Muscle of arm (tissue), 14 donors: ENCODE measurements at places on chromosomes 4 and X.

DNA sequence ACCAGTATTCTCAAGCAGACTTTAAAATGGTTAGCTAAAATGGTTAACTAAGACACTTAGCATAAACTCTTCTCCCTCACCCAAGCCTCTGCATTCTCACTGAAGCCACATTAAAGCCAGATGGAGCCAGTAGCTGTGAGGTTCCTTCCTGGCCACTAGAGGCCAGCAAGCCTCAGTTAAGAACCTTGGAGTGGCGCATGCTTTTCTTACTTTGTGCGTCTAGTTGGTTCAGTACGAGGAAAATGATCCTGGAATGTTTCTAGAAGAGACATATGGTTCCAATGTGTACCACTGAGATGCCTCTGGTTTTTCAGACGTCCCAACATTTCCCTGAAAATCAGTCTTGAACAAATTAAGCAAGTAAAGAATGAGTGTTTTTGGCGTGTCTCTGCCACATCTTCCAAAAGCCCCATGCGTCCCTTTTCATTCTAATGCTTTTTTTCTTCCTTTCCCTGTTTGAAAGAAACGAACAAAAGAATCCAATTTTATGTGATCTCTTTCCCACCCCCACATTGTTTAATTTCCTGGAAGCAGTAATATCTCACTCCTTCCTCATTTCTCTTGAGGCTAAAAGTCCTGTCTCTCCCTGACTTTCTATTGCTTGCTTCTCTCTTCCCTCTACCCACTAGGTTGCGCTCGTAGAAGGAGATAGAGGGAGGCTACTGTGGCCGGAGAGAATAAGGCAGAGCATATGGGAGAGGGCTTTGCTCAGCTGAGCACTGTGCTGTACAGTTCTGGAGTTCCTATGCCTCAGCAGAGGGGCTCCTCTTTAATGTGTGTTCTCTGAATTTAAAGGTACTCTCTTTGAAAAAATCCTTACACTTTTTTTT lies 82.9 kb upstream of the TAB3 start:
- peak; percentile 36 for DNase-seq

DNA sequence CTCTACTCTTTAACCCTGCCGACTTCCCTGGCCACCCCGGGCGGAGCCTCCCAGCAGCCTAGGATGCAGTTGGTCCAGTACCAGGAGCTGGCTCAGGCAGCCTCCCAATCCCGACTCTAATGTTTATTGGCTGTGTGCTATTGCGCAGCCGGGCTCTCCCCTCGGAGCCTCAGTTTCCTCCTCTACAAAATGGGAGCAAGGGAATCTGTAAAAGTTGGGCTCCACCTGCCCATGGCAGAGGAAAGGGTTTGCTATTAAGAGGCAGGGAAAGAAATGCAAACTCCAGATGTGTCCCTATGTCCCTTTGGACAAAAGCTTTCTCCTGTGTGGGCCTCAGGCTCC lies 140.8 kb upstream of the PJA1 start:
- DNase-seq: no peak

- DNase-seq: peak; percentile 79
Observed at GRCh38 chrX:105822138-105823091, at the start of gene NRK. Gene NRK, plus strand, starts transcription at chrX:105822539. Its CDS starts 307 bp downstream, at chrX:105822846.

DNA sequence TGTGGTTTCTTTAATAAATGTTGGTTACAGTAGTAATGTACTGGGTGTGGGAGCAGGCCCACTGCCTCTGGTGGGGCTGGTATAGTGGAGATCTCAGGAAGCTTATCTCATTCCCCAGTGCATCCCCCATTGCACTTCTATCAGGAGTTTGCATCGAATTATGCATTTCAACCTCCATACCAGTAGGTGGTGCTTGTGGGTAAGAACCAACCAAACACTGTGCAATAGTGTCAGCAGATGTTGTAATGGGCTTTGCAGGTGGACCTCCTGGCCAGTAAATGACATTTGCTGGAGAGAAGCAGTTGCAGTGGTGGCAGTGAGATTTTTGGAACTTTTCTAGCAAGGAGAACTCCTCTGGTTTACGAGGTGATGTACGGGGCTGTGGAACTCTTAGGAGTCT lies 150.6 kb downstream of the POU3F4 start:
- DNase-seq: no peak

DNA sequence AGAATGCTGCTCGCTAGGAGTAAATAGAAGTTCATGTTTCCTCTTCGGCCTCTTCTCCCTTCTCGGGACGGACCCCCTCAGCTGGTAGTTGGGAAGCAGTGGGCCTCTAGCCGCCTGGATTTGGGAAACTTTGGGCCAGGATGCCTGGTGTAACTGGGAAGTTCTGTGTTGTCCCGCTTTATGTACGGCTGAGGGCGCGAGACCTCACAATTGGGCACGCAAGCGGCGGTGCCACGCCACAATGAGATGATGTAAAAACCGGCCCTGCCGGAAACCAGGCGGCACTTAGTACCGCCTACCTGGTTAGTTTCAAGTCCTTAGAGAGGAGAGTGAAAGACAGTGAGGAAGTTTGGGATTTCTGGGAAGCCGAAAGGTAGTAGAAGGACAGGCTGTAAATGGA lies at the start of gene CT83:
TSS of gene CT83 (minus strand) at position 155 of the 400 bp plus-strand sequence. CDS start at position 35, 120 bp downstream.
- DNase-seq: no peak

DNA sequence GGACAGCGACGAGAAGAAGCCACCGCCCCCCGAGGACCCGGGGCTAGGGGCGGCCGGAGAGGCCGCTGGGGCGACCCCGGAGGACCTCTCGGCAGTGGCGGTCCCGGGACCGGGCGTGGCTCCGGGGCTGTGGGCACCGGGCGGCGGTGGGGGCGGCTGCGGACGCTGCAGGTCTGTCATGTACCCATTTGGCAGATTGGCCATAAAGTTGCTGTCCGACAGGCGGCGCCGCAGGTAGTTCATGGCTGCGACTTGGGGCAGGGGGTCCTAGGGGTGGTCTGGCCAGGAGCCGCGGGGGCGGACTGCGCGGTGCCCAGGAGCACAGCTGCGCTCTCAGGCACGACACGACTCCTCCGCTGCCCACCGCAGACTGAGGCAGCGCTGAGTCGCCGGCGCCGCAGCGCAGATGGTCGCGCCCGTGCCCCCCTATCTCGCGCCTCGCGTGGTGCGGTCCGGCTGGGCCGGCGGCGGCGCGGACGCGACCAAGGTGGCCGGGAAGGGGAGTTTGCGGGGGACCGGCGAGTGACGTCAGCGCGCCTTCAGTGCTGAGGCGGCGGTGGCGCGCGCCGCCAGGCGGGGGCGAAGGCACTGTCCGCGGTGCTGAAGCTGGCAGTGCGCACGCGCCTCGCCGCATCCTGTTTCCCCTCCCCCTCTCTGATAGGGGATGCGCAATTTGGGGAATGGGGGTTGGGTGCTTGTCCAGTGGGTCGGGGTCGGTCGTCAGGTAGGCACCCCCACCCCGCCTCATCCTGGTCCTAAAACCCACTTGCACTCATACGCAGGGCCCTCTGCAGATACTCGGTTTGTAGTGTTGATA lies at the start of gene SYN1:
TSS of gene SYN1 (minus strand) at position 372 of the 817 bp plus-strand sequence. CDS start at position 243, 129 bp downstream.
- DNase-seq: peak; percentile 76

- DNase-seq: peak; percentile 55
Observed at GRCh38 chrX:34656842-34657725, at the start of gene TMEM47. Gene TMEM47, minus strand, starts transcription at chrX:34657285. Its CDS starts 256 bp downstream, at chrX:34657029.

DNA sequence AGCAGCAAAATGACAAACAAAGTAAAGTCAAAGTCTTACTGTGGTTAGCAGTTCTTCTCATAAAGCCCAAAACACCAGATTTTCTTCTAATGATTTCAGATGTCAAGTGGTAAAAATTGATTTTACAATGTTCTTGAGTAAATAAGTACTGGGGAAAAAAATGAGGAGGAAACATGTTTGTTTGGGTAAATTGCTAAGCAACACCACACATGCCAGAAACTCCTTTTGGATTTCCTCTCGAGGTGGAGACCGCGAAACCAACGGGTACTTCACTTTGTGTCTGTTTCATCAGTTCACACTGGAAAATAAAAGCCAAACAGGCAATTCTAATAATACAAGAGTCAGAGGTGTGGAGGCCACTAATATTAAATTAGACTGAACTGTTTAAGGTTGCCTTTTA lies 4.6 kb upstream of the PKD2 start:
- no peak for DNase-seq

DNA sequence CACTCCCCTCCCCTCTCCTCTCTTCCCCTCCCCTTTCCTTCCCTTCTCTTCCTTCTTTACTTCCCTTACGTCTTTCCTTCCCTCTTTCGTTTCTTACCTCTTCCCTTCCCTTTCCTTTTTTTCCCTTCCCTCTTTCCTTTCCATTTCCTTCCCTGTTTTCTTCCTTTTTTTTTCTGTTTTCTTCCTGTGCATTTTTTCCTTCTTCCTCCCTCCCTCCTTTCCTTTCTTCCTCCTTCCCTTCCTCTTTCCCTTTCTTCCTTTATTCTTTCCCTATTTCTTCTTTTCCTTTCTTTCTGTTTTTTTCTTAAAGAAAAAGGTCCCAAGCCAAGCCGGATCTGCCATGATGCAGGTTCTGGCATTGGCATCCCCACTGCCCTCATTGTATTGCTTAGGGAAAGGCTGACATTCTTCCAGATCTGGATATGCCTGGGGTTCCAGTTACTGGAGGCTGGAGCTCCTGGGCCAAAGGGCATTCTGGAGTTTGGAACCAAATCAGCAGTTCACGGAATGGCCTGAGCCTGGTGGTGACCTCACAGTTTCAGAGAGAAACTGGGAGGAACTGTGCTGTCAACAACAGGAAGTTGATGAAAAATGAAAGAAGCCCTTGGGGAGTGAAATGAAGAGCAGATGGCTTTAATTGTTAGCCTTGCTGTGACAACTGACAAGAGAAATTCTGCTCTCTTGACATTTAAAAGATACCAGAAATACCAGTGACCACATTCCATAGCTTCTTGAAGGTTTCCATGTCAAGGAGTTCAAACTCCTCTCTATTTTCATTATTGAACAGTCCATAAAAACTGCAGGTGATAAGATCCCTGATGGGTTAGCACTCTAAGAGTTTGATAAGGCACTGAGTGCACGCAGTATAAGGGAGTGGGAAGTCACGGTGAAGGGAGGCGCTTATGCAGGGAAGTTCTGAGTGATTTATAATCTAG lies 622.1 kb downstream of the SPRY1 start:
- DNase-seq: peak; percentile 61

DNA sequence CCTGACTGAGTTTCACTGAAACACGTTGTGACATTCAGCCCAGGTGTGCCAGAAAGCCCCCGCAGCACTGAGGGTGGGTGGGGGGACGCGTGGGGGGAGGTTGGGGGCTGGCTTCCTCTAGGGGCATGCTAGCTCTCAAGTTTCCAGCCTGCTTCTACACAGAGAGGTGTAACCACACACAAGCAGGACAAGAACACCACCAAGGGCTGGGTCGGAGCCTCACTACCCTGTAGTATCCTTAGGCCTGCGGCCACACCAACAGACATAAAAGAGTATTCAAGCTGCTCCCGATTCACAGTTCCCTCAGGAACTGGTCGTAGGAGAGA lies 1.8 kb downstream of the USP46 start:
- DNase-seq: no peak

DNA sequence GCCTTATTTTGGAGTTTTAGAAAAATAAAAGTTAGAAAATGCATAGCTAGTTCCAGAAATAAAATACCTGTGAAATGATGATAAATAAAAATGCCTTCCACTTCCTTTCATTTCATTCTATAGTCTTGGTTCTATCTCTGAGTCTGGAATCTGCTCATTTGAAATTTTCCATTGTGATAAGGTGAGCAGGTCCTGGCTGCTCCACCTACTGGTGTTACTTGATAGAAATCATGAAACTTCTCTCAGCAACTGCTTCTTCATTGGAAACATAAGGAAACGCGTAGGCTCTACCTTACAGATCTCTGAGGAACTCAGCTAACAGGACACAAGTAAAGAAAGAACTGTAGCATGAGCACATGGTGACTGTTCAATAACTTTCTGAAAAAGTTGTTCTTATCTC lies 141.8 kb downstream of the DCHS2 start:
- DNase-seq: no peak

GRCh38 chr4:86894455-86894854 lies 2.2 kb upstream of the C4orf36 start:
- no peak for DNase-seq

GRCh38 chr4:10722957-10723356 lies 38.4 kb upstream of the CLNK start:
- no peak for DNase-seq

- no peak for DNase-seq
Observed at GRCh38 chrX:7061429-7061828, 86.1 kb upstream of the STS start.

- no peak for DNase-seq
Observed at GRCh38 chr4:134636338-134637051, 434.9 kb upstream of the PABPC4L start.

- DNase-seq: peak; percentile 47
Observed at GRCh38 chr4:110682311-110682710, 59.4 kb upstream of the PITX2 start.
